Keratinocyte (primary cell): ENCODE measurements at places on chromosomes 2 and 18.

DNA sequence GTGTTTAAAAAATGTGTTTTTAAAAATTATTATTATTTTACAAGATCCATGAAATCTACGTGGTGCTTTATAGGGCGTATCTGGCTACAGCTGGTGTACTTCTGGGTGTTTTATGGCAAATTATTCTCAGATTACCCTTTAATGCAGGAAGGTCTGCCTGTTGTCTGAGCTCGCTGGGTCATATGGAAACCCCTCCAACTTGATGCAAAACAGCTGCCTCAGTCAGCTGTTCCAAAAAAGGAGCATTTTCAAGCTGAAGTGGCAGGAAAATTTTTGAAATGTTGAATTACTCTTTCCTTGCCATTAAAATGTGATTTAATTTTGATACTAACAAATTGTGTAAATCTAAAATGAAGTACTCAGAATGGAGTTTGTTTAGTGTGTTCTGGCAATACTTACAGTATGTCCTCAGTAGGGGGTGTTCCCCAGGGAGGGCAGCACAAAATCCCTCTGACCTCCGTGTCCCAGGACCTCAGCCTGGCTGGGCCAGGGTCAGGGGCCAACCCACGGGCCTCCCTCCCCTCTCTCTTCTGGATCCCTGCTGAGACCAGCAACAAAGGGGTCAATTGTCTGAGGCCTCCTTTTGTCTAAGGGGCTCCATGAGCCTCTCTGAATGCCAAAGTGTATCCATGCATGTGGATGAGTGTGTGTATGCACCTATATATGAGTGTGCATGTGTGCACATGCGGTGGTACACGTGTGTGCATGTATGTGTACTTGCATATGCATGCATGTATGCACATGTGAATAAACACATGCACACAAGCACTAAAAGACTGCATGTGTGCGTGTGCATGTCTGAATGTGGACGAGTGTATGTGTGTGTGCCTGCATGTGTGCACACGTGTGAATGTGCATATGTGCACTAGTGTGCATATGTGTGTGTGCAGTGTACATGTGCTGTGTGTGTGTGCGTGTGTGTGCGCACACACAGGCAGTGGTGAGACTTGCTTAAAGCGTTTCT, 105.4 kb downstream of the ACOXL start:
- no peaks in the 10 kb centered on the region for H3K36me3 ChIP-seq
- H3K4me1 ChIP-seq, result no peaks in the 10 kb centered on the region
- peaks cover 5% of the 10 kb centered on the region for H3K27me3 ChIP-seq
- H3K4me3 ChIP-seq, result no peak overlapping the region
- no peak for DNase-seq
- no peak overlapping the region for H3K27ac ChIP-seq

GRCh38 chr18:12030670-12031069, 49.4 kb downstream of the IMPA2 start:
- DNase-seq, result no peak
- no peaks in the 10 kb centered on the region for H3K36me3 ChIP-seq
- no peak overlapping the region for H3K4me3 ChIP-seq
- peaks cover 31% of the 10 kb centered on the region for H3K4me1 ChIP-seq
- no peaks in the 10 kb centered on the region for H3K27me3 ChIP-seq
- H3K27ac ChIP-seq, result no peak overlapping the region

DNA sequence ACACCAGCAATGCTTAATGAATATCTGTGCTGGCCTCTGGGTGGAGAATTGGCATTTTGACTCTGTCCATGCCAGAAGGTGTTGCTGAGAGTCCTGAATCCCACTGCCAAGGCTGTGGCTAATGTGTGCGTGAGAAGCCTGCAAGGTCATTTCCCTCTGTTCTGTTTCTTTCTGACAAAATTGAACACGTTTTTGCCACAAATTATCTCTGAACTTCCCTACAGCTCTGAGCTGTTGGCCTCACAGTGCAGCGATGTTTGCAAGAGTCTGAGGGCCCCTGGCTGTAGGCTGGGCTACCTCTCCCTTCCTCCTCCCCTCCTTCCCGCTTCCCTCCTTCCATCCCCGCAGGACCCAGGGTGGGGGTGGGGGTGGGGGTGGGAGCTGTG, 154.1 kb upstream of the HS6ST1 start:
- no peak for DNase-seq
- H3K36me3 ChIP-seq, result no peaks in the 10 kb centered on the region
- H3K4me1 ChIP-seq, result no peaks in the 10 kb centered on the region
- no peak overlapping the region for H3K27ac ChIP-seq

DNA sequence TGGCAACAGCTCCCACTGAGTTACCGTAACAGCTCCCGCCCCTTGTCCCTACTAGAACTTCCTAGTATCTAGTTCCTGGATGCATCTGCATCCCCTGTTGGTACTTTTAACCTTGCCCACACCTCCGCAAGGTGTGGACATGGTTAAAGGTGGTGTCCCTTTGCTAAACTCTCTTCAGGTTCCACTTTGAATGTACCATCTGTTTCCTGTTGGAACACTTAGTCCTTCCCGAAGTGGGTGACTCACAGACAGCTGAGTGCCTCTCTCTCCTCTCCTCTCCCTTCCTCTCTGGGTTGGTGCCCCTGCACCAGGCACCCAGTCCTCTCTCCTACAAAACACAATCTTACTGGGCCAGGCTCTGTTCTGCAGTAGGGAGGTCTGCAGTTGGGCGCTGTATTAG, 19.6 kb upstream of the REL start:
- no peak for DNase-seq
- H3K27ac ChIP-seq, result no peak overlapping the region
- H3K4me1 ChIP-seq, result peaks cover 9% of the 10 kb centered on the region
- no peaks in the 10 kb centered on the region for H3K36me3 ChIP-seq

- H3K4me1 ChIP-seq, result no peaks in the 10 kb centered on the region
- no peak overlapping the region for H3K27ac ChIP-seq
- H3K4me3 ChIP-seq, result no peak overlapping the region
- DNase-seq, result no peak
- no peaks in the 10 kb centered on the region for H3K27me3 ChIP-seq
- no peaks in the 10 kb centered on the region for H3K36me3 ChIP-seq
Observed at GRCh38 chr18:40404284-40404683, 1550.8 kb upstream of the PIK3C3 start.

- no peak for DNase-seq
- no peaks in the 10 kb centered on the region for H3K4me1 ChIP-seq
- no peaks in the 10 kb centered on the region for H3K36me3 ChIP-seq
- H3K4me3 ChIP-seq, result no peak overlapping the region
Observed at GRCh38 chr2:104818264-104818663, 35.7 kb upstream of the POU3F3 start.

GRCh38 chr2:219530048-219530963, 13.3 kb downstream of the CHPF start:
- no peaks in the 10 kb centered on the region for H3K4me1 ChIP-seq
- no peak for DNase-seq
- H3K36me3 ChIP-seq, result no peaks in the 10 kb centered on the region
- no peak overlapping the region for H3K27ac ChIP-seq
- no peak overlapping the region for H3K4me3 ChIP-seq
- peaks cover 50% of the 10 kb centered on the region for H3K27me3 ChIP-seq
